Fibroblast of the conjunctiva (primary cell): ENCODE measurements at places on chromosomes 16 and 17.

- no peak for DNase-seq
These were observed 29.9 kb upstream of the GINS2 start for GRCh38 chr16:85718682-85719081.

DNA sequence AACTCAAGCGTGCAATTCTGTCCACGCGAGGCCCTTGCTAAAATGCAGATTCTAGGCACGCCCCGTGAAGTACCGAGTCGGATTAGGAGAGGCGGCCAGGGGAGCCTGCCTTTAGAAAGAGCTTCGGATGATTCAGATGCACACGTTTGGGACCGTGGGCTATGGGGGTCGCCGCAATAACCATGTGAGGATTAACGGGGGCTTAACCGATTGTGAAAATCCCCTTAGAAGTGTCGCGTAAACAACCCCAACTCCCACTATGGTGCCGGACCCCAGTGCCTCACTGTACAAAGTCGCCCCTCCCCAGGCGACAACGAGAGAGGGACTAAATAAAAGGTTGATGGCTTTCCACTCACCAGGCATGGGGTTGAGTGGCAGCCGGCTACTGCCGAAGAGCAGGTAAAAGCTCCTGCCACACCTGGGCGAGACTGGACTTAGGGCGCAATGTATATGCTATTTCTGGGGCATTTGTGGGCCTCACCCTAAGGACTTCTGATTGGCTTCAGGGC is 635 bp upstream of the SP2 start:
- no peak for DNase-seq

GRCh38 chr17:2067048-2067561 is 12.2 kb downstream of the HIC1 start:
- no peak for DNase-seq

- DNase-seq: no peak
These were observed 39.8 kb upstream of the TMC5 start for GRCh38 chr16:19377864-19378263.

DNA sequence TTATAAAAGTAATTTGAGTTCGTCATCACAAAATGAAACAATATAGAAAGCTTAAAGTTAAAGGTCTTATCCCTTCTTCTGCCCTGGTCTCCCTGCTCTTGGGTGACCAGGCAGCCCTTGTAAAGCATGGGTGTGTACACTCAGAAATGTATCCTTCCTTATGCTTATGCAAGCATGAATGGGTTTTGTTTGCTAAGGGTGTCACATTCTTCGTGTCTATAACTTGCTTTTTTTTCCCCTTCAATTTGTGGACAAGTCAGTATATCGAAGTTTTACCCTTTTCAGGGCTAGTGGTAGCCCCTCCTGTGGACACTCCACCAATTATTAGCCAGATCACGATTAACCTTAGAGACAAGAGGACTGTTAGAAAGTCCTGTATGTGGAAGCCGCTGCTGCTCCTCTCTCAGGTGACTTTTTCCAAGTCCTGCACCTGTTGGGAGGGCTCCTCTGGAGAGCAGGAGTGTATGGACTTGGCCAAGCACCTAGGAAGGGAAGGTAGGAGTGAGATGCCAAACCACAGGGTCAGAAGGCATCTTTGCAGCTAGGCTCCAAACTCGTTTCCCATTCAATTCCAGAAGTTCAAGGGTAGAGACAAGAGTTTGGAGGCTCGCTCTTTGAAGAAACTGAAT is 50.9 kb downstream of the LDHD start:
- no peak for DNase-seq

DNA sequence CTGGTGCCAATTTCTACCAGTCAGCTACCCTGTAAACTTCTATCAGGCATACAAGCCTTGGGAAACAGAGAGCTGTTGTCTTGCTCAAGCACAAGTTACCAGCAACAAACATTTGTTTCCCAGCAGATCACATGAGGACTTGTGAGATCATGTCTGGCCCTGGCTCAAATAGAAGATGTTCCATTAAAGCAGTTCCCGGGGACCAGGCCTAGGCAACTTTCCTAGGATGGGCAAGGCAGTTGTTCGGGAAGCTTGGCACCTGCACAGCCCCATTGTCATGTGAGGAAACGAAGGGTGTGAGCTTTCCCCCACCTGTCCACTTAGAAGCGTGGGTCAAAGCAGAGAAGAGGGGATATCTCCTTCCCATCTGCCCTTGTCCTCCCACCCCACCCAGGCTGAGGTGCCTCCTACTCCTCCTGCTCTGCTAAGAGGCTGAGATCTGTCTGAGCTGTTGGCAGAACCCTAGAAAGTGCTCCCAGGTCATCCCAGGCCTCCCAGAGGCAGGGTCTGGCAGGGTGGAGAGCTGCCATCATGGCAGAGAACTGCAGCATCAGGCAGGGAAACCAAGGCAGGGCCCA is 11.2 kb upstream of the SLC47A2 start:
- peak; percentile 88 for DNase-seq

GRCh38 chr17:66492561-66493005 is 190.2 kb downstream of the PRKCA start:
- no peak for DNase-seq

DNA sequence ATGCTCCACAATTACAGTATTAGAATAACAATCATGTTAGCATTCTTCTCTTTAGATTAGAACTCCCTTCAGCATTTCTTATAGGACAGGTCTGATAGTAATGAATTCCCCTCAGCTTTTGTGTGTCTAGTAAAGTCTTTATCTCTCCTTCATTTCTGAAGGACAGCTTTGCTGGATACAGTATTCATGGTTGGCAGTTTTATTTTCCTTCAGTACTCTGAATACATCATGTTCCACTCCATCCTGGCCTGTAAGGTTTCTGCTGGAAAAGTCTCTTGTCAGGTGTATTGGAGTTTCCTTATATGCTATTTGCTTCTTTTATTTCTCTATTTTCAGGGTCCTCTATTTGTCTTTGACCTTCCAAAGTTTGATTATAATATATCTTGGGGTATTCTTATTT is 4.0 kb upstream of the ABCA10 start:
- no peak for DNase-seq

DNA sequence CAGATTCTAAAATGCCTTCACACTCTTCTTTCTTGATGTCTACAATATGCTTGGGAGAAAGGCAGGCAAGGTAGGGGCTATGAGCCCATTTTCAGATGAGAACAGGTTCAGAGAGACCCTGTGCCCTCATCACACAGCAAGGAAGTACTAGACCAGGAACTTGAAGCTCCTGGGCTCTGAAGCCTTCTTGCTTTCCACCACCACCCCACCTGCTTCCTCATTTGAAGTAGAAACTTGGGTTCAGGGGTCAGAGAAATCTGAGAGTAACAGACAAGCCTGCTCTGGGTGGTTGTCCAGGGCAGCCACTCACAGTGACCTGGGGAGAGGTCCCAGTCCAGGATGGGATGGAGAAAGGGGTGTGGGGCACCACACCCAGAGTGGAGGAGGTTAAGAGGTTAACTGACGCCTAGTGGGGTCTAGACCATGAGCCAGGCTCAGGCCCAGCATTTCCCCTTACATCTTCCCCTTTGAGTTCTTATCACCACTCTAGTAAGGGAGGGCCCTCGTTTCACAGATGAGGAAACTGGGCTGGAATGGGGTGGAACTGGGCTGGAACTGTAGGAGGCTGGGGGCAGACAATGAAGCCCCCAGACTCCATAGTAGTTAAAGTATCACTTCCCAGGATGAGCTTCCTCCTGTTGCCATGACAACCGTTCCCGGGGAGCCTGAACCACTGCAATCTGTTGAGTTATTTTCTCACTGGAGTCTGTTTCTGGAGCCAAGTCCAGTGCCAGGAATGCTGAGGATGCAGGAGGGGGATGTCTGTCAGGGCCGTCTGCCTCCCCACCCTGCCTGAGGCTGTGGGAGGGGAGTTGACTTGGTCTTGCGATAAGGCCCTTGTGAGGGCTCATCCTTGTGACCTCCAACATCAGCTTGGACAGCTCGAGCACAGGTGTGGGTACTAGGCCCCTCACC is 16.2 kb upstream of the PHF12 start:
- no peak for DNase-seq

- DNase-seq: no peak
These were observed 18.1 kb upstream of the MTMR4 start for GRCh38 chr17:58532555-58532951.

DNA sequence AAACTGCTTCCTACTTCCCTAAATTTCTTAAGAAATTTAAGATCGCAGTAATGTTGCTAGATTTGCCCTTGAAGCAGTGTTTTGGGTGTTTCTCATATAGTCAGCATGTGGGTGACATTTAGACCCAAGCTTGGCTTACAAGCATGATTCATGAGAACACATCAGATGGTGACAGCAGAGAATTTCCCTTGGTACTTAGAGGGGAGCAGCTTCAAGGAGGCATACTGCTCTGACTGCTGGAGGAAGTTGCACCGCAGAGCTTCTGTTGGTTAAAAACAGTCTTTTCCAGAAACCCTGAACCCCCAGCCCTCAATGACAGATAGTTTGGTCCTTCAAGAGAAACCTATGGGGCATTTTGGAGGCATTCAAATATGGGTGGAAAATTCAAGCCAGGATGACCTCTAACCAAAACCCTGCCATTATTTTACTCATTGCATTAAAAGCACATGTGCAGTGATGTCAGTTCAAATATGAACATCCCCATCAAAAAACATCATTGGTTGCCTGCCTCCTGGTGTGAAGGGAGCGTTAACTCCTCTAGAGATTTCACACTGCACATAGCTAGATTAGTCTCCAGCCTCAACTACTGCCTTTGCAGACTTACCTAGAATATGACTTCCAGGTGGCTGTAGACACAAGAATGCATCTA is 201.5 kb upstream of the CACNG5 start:
- no peak for DNase-seq

- no peak for DNase-seq
These were observed 76.9 kb upstream of the PSMD7 start for GRCh38 chr16:74219706-74220105.

DNA sequence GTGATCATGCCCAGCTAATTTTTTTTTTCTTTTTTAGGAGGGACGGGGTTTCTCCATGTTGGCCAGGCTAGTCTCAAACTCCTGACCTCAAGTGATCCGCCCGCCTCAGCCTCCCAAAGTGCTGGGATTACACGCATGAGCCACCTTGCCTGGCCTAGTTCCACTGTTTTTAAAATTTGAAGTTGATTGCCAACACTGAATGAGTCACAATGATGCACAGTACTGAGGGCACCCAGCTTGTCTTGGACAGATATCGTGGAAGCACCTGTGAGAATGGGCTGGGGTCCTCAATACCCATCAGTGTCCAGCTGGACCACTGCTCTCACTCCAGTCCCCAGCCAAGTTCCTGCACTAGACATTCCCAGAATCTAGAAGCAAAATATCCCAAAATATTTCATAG is 2.5 kb downstream of the KNOP1 start:
- DNase-seq: no peak

DNA sequence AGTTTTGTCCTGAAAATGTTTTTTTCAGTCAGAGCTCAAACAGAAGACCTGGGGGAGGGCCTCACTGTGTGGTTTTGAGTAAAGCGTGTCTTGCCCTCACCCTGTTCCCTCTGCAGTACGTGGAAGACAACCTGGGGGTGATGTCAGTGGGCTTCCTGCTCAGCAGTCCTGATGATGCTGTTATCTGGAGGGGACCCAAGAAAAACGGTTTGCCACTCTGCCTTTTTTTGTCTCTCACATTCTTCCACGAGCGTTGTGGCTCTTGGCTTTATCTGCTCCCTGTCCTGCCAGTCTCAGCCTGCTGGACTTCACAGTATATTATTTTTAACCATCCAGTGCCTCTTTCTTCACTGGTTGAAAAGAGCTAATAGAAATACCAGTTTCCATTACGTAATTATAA is 12.9 kb downstream of the NUBP1 start:
- no peak for DNase-seq

GRCh38 chr17:2354311-2354710 is 17.0 kb downstream of the SGSM2 start:
- DNase-seq: no peak

DNA sequence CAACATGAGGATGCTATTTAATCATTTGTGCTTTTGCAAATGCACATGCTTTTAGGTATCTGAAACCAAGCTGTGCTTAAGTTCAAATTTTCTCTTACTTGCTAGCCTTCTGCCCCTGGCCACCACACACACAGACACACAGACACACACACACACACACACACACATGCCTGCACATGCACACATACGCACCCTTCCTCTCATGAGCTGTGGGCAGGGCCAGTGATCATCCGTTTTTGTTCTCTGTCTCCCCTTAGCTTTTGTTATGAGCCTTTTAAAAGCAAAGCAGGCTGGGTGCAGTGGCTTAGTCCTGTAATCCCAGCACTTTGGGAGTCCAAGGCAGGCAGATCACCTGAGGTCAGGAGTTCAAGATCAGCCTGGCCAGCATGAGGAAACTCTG is 34.2 kb downstream of the CD300LF start:
- no peak for DNase-seq

DNA sequence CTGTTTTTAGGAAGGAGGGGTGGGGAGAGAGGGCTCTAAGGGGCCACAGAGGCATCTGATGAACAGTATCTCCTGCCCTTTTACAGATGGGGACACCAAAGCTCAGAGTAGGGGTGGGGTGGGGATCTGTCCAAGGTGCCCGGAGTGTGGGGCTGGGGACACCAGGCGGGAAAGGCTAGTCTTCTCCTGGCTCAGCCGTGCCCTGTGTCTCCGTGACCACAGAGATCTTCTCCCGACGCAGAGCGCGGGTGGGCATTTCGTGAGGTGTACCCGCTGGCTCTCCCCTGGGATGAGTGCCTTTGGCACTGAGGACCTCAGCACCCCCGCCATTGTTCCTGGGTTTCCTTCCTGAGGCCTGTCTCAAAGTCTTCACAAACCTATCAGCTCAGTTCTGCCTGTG is 209.6 kb downstream of the NTN1 start:
- DNase-seq: no peak
